Cortex of kidney (tissue), 1 donor: ENCODE measurements at places on chromosomes 3 and 15.

DNA sequence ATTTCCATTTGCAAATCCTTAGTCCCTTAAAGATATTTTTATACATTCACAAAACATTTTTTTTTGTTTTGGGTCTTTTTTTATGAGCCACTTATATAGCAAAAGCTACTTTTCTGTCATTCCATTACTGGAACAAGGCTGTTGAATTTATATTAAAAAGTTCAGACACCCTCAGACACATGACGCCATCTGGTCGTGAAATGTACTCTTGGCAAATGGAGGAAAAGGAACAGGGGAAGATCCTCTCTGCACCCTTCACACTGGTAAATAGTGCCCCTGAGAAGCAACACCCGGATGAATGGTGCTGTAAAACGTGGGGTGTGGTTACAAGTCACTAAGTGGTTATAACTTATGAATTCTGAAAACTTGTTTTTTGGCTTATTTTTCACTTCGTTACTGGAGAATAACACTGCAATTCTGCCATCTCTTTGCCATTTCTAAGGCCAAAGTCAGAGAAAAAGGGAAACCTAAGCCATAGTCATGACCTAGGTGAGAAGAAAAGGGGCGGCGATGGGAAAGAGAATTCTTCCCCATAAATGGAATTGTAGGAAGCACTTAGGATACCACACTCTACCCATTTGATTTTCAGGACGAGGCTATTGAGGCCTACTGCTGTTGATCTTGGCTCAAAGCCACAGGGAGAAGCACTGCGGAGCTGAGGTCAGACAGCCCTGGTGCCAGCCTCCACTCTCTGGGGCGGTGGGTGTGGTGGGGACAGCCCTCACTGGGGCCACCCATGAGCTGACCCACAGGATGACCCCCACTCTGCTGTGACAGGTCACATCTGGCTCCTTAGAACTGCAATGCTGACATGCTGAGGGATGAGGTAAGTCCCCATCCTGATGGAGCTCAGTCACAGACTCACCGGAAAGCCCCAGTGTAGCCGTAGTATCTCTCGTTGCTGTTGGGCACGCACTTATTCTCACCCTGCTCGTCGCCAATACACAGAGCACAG is 21.9 kb downstream of the LTF start:
- no peak for DNase-seq

GRCh38 chr3:182309120-182309519 is 484.2 kb upstream of the ATP11B start:
- DNase-seq: no peak

- DNase-seq: no peak
Measured at GRCh38 chr3:143309705-143310104, 190.1 kb downstream of the CHST2 start.

- no peak for DNase-seq
Measured at GRCh38 chr3:18103591-18103990, 321.5 kb downstream of the SATB1 start.

- DNase-seq: no peak
Measured at GRCh38 chr3:131957511-131957910, 77.3 kb downstream of the CPNE4 start.

GRCh38 chr3:28726840-28727239 is 378.2 kb upstream of the AZI2 start:
- no peak for DNase-seq

- DNase-seq: no peak
Measured at GRCh38 chr3:40911928-40912327, 287.4 kb upstream of the CTNNB1 start.

DNA sequence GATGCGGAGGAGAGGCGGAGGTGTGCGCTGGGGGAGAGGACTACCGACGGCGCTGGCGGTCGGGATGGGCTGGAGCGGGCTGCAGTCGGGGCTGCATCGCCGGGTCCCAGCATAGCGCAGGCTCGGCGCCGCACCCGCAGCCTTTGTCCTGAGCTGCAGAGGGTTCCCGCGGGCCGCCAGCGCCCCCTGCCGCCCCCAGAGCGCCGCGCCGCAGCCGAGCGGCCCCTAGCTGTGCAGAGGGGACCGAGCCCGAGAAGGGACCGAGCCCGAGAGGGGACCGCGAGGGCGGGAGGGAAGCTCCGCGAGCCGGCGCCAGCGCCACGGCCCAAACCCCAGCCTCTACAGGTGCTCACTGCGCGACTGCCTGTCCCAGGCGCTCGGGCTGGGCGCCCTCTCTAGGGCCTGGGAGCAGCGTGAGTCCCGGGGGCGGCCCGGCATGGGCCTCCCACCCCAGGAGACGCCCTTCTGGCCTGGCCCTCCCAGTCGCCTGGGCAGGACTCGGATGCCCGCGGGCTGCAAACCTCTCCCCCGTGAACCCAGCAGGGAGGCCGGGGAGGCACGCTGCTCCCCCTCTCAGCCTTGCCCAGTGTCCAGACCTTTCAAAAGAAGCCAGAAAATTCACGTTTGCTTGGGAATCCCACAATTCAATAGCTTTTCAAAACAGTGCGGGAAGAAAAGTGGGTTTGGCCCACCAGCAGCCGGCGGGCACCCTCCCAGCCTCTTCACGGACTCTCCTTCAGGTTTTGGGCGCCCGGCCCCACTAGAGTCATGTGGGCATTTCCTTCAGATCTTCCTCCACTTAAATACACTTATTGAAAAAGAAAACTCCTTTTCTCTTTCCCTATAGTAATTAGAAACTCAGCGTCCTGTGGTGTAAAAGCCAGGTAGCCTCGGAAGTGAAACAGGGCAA is 134.7 kb downstream of the TPRA1 start:
- no peak for DNase-seq

DNA sequence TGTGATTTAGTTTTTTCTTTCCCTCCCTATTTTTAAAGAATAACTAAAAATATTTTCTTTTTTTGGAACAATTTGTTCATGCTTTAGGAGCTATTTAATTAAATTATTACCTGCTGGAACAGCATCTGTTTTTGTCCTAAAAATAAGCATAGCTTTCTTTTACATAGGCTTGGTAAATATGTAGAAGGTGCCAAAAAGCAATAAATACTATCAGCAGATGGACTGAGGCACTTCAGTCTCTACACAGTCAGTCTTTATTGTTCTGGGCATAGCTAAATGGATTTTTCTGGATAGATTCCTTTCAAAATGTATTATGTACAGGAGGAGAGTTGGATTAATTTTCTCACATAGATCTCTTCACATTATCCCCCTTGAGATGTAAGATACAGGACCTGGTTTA is 223.5 kb downstream of the NAALADL2 start:
- DNase-seq: no peak

- DNase-seq: no peak
Measured at GRCh38 chr3:178618896-178619295, 82.7 kb downstream of the KCNMB2 start.

GRCh38 chr3:146449613-146450012 is 19.7 kb downstream of the PLSCR2 start:
- DNase-seq: no peak

GRCh38 chr3:98746882-98747281 is 16.3 kb upstream of the ST3GAL6 start:
- no peak for DNase-seq

- no peak for DNase-seq
Measured at GRCh38 chr3:55567615-55568014, 80.5 kb upstream of the WNT5A start.

DNA sequence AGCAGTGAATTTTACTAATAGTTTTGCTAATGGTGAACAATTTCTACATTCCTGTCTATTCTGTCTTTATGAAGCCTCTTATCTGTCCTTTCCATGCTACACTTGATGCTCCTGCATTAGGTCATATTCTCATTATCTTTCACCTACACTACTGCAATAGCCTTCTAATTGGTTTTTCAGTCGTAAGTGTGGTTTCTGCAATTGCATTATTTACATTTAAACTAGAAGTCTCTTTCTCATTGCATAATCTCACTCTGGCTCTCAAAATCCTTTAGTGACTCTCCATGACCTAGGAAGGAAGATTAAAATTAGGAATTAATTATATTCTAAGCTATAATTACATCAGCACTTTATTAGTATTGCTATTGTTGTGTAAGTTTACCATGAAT is 686.5 kb downstream of the IGSF11 start:
- no peak for DNase-seq

DNA sequence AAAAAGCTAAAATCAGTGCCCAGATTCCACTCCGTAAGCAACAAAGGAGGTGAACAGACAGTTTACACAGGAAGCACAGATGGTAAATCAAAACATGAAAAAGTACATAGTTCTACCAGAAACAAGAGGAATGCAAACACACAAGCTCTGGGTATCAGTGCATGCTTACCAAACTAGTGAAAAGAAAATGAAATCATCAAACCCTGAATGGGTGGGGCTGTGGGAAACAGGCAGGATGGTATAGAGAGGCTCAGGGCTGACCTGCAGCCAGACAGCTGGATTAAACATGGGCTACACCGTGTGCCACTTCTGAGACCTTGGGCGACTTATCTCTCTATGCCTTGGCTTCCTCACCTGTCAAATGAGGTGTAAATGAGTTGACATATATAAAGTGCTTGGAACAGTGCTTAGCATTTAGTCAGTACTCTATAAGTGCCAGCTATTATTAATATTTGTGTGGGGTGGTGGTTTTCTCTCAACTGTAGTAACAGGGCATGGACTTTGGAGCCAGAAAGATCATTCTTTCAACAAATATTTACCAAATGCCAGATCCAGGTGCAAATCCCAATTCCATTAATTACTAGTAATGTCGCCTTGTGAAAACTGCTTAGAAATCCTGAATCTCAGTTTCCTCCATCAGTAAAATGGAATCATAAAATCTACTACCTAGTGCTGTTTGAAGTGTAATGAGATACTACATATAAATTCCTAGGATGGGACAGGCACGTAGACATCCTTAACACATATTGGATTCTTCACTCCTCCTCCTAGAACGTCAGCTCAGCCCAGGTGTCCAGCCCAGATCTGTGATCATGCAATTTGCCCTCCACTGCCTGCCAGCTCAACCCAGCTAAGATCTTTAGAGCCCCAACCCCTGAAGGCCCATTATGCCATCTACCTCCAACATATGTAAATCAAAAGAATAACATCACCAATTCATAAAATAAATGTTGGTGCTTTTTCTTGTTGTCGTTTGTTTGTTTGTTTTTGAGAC is 55.5 kb upstream of the SMAD3 start:
- DNase-seq: no peak

DNA sequence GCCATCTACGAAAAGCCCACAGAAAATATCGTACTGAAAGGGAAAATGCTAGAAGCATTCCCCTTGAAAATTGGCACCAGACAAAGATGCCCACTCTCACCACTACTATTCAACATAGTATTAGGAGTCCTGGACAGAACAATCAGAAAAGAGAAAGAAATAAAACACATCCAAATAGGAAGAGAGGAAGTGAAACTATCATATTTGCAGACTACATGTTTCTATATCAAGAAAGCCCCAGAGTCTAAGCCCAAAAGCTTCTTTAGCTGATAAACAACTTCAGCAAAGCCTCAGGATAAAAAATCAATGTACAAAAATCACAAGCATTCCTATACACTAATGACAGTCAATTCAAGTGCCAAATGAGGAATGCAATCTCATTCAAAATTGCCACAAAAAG is 15.6 kb downstream of the OR5K3 start:
- DNase-seq: no peak

GRCh38 chr3:149203758-149204157 is 17.9 kb downstream of the CP start:
- DNase-seq: no peak

GRCh38 chr15:101676921-101677329 is 24.7 kb upstream of the TM2D3 start:
- no peak for DNase-seq

DNA sequence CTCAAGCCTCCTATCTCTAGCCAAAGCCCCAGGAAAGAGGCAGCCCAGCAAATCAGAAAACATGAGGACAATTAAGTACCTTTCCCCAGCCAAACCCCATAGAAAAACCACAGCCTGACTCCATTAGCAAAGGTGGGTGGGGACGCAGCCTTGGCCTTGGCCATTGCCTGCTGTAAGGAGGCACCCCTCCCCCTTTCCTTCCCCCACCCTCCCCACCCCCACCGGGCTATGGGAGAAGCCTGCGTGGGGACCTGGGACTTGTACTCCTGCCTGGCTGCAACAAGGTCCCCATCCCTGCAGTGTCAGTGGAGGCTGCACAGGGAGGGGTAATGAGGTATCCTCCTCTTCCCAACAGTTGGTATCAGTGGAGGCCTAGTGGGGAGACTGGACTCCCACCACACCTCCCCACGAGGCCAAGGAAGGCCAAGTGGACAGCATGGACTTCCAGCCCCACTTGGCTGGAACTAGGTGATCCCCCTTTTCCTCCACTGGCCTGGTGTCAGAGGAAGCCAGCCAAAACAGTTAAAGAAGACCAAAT is 20.5 kb downstream of the PRR23E start:
- no peak for DNase-seq

DNA sequence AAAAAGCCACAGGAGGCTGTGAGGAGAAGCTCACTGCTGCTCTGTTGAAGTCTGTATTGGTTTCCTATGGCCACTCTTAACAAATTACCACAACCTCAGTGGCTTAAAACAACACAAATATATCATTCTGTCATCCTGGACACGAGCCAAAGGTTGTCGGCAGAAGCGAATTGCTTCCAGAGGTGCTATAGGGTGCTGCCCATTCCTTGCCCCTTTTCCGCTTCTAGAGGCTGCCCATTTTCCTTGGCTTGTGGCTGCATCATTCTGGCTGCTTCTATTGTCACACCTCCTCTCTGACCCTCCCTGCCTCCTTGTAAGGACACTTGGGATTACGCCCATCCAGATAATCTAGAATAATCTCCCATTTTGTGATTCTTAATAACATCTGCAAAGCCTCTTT is 6.4 kb upstream of the SACM1L start:
- DNase-seq: no peak

GRCh38 chr3:12901623-12902045 is 60.3 kb upstream of the RPL32 start:
- DNase-seq: no peak

DNA sequence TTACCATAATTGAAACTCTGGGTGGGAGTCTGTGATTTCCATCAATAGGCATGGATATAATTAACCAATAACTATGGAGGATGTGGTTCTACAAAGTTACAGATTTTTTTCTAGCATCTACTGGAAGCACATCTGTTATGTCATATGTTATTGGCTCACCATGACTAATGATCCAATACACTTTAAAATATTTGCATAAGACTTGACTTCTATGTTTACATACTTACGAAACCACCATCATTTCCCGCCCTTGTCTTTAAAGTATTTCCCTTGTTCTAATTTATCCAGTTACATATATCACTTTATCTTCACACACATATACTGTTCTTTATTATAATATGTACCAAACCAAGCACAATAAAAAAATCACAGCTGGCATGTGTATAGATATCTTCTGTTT is 380.3 kb upstream of the CBLB start:
- no peak for DNase-seq
